ENCODE measurements at places on chromosomes 5 and 9. TPM values are rescaled to one million over a fixed set of nuclear protein-coding genes. Genes with fewer than 3 reads are reported as not detected.

GRCh38 chr9:113775749-113776148 lies 100.4 kb upstream of the ZNF618 start:
- H3K36me3 ChIP-seq, result no peaks in the 10 kb centered on the region
- no peak overlapping the region for H3K4me3 ChIP-seq
- no peak overlapping the region for H3K27ac ChIP-seq
- H3K4me1 ChIP-seq, result no peaks in the 10 kb centered on the region

The IL33 gene
- total RNA-seq, result 6.5 TPM

- H3K4me1 ChIP-seq, result no peaks in the 10 kb centered on the region
- H3K36me3 ChIP-seq, result no peaks in the 10 kb centered on the region
- H3K27me3 ChIP-seq, result no peaks in the 10 kb centered on the region
- no peak overlapping the region for H3K4me3 ChIP-seq
These were observed 66.8 kb downstream of the PTPDC1 start for GRCh38 chr9:94150890-94151650.

- H3K4me1 ChIP-seq, result no peaks in the 10 kb centered on the region
- H3K36me3 ChIP-seq, result no peaks in the 10 kb centered on the region
- DNase-seq, result no peak
- no peak overlapping the region for H3K27ac ChIP-seq
- H3K27me3 ChIP-seq, result no peaks in the 10 kb centered on the region
These were observed 40.1 kb downstream of the MLLT3 start for GRCh38 chr9:20582150-20582549.

The WWC1 gene
- 25.0 TPM for total RNA-seq

DNA sequence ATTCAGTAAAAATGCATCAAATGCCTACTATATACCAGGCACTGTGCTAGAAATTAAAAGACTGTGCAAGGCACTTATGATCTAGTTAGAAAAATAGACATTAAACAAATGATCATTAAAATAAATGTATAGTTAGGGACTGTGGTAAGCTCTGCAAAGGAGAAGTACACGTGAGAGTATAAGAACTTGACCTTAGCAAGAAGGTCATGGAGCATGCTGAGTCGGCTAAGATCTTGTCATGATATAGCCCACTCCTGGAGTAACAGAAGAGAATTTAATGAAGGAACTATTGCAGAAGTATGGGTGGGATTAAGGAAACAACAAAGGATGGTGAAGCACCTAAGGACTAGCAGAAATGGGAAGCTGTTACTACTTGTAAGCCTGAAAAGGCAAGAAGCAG lies 23.5 kb upstream of the SAP30L start:
- H3K27me3 ChIP-seq, result no peaks in the 10 kb centered on the region
- H3K4me1 ChIP-seq, result no peaks in the 10 kb centered on the region
- no peak overlapping the region for H3K4me3 ChIP-seq
- H3K27ac ChIP-seq, result no peak overlapping the region
- H3K36me3 ChIP-seq, result no peaks in the 10 kb centered on the region

DNA sequence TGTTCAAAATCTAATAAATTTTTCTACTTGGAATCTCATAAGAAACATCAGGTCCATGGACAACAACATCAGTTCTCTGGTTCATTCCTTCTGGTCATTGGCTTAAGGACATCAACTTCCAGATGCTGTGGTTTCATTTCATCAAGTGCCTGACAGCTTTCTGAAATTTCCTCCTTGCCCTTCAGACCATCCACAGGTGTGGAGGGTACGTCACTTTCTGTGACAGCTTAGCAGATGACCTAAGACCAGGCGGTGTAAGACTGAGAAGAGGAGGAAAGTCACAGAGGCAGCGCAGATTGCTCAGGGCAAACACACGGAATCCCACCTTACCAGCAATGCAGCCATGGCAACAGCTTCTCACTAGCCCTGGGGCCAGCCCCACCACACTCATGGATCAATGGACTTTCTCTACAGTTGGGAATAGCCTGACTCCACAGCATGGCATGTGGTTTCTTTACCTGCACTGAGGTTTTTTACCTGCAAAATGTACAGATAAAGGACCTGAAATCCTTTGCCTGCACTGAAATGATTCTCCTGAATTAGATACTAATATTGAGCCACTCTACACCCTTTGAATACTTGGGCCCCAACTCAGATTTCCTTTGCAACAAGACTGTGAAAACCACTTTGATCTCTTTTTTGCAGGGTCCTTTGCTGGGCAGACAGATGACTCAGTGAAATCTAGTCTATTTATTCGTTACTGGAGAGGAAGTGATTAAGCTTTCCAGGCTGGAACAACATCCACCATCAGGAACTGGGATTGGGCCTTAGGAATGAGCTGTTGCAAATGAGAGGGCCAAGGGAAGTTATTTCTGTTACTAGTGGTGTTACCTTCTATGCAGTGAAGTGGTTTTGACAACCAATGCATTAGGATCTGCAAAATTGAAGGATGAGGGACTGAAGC lies 26.9 kb downstream of the TICAM2 start:
- H3K36me3 ChIP-seq, result no peaks in the 10 kb centered on the region
- DNase-seq, result no peak
- no peaks in the 10 kb centered on the region for H3K27me3 ChIP-seq
- H3K4me3 ChIP-seq, result no peak overlapping the region

The HRCT1 gene
- not detected for total RNA-seq

- H3K27ac ChIP-seq, result peak overlapping the region; percentile 94
- DNase-seq, result peak; percentile 31
These were observed 735 bp downstream of the ECPAS start for GRCh38 chr9:111483439-111483857.

DNA sequence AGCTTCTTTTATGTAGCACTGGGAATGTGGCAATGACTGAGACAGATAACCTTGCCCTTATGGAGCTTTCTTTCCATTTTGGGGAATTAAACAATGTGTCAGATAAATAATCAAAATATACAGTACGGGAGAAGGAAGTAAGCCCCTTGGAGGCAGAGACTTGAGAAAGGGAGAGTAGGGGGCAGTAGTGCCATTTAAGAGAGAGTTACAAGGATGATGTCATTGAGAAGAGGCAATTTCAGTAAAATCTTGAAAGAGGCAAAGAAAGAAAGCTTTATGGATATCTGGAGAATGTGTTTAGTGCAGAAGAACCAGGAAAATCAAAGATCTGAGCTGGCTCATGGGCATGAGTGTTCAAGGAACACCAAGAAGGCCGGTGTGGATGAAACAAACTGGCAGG lies 77.3 kb downstream of the KCTD16 start:
- H3K36me3 ChIP-seq, result no peaks in the 10 kb centered on the region
- DNase-seq, result no peak
- no peaks in the 10 kb centered on the region for H3K4me1 ChIP-seq
- H3K27me3 ChIP-seq, result no peaks in the 10 kb centered on the region
- H3K4me3 ChIP-seq, result no peak overlapping the region

GRCh38 chr5:431001-431710 lies 11.8 kb upstream of the EXOC3 start:
- no peaks in the 10 kb centered on the region for H3K27me3 ChIP-seq
- no peak for DNase-seq
- H3K36me3 ChIP-seq, result no peaks in the 10 kb centered on the region
- H3K4me3 ChIP-seq, result no peak overlapping the region

DNA sequence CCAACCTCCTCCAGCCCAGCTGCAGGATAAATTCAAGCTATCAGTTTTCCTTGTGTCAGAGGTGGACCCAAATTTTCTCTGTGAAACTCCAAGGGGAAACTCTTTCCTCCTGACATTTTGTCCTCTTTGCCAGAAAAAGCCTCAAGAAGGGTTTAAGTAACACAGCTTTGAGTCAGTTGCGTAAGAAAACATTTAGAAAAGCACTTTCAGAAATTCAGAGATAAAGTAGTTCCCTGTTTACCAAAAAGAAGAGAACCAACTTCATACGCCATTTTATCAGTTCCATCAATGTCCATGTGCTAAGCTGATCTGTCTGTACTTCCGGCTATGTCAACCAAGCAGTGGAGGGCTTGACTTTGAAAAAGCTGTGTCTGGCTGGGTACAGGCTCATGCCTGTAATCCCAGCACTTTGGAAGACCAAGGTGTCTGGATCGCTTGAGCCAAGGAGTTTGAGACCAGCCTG lies 19.9 kb upstream of the SUSD1 start:
- no peak for DNase-seq
- H3K4me1 ChIP-seq, result no peaks in the 10 kb centered on the region
- H3K36me3 ChIP-seq, result no peaks in the 10 kb centered on the region
- no peaks in the 10 kb centered on the region for H3K27me3 ChIP-seq
- H3K4me3 ChIP-seq, result no peak overlapping the region
- no peak overlapping the region for H3K27ac ChIP-seq

- H3K27ac ChIP-seq, result no peak overlapping the region
- no peak for DNase-seq
- no peak overlapping the region for H3K4me3 ChIP-seq
- peaks cover 12% of the 10 kb centered on the region for H3K4me1 ChIP-seq
- no peaks in the 10 kb centered on the region for H3K27me3 ChIP-seq
These were observed 78.2 kb downstream of the GCNT1 start for GRCh38 chr9:76537150-76537646.

- no peak for DNase-seq
- H3K36me3 ChIP-seq, result no peaks in the 10 kb centered on the region
- no peak overlapping the region for H3K27ac ChIP-seq
- H3K27me3 ChIP-seq, result no peaks in the 10 kb centered on the region
These were observed 91.5 kb upstream of the NFIL3 start for GRCh38 chr9:91515074-91515687.
